ENCODE measurements at places on chromosomes 6 and 20.

- peak; percentile 60 for DNase-seq
Observed at GRCh38 chr6:52575502-52575892, 1.4 kb downstream of the TRAM2 start.

DNA sequence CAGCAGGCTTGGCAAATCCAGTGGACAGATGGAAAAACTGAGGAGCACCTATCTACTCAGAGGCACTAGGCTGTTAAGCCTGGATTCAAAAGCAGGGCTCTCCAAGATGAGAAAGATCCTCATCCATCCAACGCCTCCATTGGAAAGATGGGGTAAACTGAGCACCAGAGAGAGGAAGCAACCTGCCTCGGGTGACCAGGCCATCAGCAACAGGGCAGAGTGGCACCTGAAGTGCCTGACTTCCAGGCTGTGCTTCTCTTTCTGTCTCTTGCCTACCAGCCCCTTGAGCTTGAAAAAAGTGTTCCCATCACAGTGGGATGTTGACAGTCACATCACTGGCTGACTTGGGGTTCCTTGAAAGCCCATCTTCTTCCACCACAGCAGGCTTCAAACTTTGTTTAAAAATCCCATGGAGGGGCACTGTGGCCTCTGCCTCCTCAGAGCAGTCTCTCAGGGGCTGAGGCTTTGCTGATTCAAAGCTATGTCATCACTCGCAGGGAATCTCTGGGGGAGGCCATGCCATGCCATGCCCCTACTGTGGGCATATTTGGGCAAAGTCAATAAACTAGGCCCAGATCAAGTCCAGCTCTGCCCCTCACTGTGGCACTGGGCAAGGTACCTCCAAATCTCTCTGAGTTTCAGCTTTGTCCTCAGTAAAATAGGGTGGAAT, 44.8 kb upstream of the TGM2 start:
- no peak for DNase-seq

- no peak for DNase-seq
Observed at GRCh38 chr6:10852361-10852960, 14.1 kb upstream of the MAK start.

- DNase-seq, result no peak
Observed at GRCh38 chr6:158122048-158122447, 46.0 kb downstream of the SERAC1 start.

DNA sequence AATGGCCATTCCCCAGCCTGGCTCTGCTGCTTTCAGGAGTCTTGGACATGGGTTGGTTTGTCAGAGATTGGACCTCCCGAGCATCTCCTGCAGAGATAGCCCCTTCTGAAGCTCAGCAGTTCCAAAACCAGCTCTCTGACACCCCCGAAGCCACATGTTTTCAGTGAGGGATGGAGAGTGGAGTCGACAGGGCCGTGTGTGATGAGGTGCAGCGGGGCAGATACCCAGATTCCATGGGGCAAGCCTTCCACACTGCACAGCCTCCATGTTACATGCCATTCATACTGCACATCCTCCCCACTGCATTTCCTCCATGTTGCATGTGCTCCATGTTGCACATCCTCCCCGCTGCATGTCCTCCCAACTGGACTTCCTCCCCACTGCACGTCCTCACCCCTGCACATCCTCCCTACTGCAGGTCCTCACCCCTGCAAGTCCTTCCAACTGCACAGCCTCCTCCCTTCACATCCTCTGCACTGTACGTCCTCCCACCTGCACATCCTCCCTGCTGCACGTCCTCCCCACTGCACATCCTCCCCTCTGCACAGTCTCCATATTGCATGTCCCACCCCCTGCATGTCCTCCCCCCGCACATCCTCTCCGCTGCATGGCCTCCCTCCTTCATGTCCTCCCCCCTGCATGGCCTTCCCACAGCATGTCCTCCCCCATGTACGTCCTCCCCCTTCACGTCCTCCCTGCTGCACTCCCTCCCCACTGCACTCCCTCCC, 112.2 kb downstream of the SYNDIG1 start:
- DNase-seq, result no peak

DNA sequence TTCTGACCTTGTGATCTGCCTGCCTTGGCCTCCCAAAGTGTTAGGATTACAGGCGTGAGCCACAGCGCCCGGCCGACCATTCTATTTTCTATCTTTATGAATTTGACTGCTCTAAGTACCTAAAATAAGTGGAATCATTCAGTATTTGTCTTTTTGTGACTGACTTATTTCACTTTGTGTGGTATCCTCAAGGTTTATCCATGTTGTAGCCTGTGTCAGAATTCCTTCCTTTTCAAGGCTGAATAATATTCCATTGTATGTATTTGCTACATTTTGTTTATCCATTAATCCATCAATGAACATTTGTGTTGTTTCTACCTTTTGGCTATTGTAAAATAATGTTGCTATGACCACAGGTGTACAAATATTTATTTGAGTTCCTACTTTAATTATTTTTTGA, 4.9 kb upstream of the TJAP1 start:
- no peak for DNase-seq

- DNase-seq, result no peak
Observed at GRCh38 chr6:121497970-121498375, 62.5 kb downstream of the GJA1 start.

GRCh38 chr6:31947070-31947675, 1.3 kb downstream of the CFB start:
- peak; percentile 35 for DNase-seq

Data from endodermal cell (in vitro differentiated cells).